Epithelial cell of alveolus of lung (primary cell): ENCODE measurements at places on chromosomes 6 and 20. TPM values are rescaled to one million over a fixed set of nuclear protein-coding genes. Genes with fewer than 3 reads are reported as not detected.

PKHD1 gene
- under 0.01 TPM in 2 replicates for total RNA-seq

OOEP gene
- total RNA-seq: 0.78 TPM in 1 of 2 replicates, not detected in the other

BEND3 gene
- 1.4 and 1.7 TPM in 2 replicates for total RNA-seq

ADGRB3 gene
- total RNA-seq: 0.26 and 0.48 TPM in 2 replicates

KIF25 gene
- total RNA-seq: 0.56 TPM in 1 of 2 replicates, not detected in the other

CST9L gene
- total RNA-seq: not detected in 2 replicates

CCN6 gene
- total RNA-seq: not detected in 2 replicates

C6orf141 gene
- total RNA-seq: 1.6 and 3.2 TPM in 2 replicates

OTOR gene
- total RNA-seq: not detected in 2 replicates

TTBK1 gene
- total RNA-seq: not detected in 2 replicates

SSTR4 gene
- total RNA-seq: not detected in 2 replicates

C20orf202 gene
- total RNA-seq: not detected in 2 replicates

ARMH2 gene
- total RNA-seq: not detected in 2 replicates

LAMA4 gene
- total RNA-seq: 88.0 and 124 TPM in 2 replicates

CST1 gene
- 5.9 and 171 TPM in 2 replicates for total RNA-seq

EEF1A2 gene
- total RNA-seq: 1.3 and 1.4 TPM in 2 replicates

HLA-DOB gene
- 0.16 and 0.26 TPM in 2 replicates for total RNA-seq
